Umbilical cord (tissue), 2 donors: ENCODE measurements at places on chromosomes 2 and 18.

- no peak for DNase-seq
Measured at GRCh38 chr2:17557596-17557995, 17.1 kb downstream of the VSNL1 start.

DNA sequence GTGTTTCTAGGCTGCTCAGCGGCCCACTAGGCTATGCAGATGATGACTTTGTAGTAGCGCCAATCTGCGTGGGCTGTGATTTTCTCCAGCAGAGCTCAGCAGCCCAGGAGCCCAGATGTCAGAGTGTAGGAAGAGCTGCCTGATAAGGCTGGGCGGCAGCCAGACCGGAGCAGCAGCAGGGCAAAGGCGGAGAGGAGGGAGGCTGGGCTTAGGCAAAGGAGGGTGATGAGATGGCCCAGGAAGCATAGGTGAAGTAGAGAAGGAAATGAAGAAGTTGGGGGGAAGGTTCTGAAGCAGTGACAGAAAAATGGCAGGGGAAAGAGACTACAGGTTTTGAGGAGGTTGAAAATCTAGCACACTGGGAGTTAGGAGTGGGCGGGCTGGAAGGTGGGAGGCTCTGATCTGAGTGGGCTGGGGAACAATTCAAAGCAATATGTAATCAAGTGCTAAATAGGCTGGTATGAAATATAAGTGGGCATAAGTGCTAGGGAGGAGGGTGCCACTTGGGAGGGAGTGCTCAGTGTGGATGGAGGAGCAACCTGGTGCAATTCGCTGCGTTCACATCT lies 50.6 kb upstream of the STPG4 start:
- peak; percentile 91 for DNase-seq

- peak; percentile 87 for DNase-seq
Measured at GRCh38 chr2:64988420-64989125, 626 bp upstream of the SLC1A4 start.

GRCh38 chr2:9914384-9915065 lies 37.0 kb upstream of the GRHL1 start:
- DNase-seq, result no peak

GRCh38 chr2:210611466-210611865 lies 55.1 kb downstream of the CPS1 start:
- no peak for DNase-seq

DNA sequence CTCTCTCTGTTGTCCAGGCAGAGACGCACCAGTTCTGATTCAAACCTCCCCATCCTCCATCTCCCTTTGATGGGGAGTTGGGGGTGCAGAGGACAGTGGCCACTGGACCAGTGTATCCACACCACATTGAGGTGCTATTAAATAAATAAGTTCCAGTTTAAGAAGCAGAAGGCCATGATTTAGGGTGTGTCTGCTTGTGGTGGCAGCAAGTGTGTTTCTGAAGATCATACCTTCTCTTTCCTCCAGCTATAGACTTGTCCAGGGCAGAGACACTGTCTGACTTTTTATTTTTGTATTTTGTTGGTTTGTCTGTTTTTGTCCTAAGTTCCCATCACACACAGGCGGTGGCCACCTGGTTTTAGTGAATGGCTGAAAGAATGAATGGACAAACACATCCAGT lies 16.5 kb upstream of the INO80C start:
- DNase-seq, result no peak

DNA sequence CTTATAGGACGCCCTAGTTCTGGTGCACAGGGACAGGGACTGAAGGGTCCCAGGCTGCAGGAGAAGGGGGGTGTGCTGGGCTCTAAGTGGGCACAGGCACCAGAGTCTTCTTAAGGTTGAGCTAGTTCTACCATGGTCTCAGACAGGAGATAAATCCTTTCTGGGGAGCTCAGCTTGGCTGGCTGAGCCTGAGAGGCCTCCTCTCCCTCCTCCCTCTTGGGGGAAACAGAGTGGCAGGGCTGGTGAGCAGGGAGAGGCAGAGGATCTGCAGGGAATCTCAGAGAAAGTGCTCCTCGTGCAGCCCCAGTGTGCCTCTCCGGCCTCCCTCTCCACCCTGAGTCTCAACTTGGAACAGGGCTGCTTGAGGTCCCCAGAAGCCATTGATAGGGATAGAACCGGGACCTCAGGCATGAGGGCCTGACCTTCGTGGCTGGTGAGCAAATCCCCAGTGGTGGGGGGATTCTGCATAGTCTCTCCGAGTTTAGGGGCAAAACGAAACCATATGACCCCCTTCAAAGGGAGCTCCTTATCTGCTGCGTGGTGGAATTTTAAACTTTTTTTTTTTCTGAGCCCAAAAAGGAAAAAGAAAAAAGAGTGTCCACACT lies 2.0 kb downstream of the GDF7 start:
- no peak for DNase-seq

GRCh38 chr2:37771600-37772088 lies 100.2 kb upstream of the CDC42EP3 start:
- DNase-seq, result peak; percentile 63

GRCh38 chr2:31168291-31168690 lies 30.1 kb upstream of the GALNT14 start:
- DNase-seq, result no peak
